Immature natural killer cell (primary cell): ENCODE measurements at places on chromosomes 3 and 15.

DNA sequence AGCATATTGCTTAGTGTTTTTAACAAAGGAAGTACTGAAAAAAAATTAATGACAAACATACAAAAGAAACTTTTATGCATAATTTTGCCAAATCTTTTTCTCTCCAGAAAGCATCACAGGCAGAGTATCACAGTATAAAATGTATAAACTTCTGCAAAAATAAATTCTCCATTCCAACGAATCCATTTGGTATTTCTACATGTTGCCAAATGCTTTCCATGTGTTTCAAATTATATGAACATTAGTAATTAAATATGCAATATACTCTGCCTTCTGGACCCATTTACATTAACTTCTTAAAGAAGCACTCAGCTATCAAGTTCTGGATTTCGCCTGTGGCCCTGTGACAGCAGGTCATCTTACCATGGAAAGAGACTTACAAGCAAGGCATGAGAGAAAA, 189.1 kb upstream of the ALCAM start:
- no peaks in the 10 kb centered on the region for H3K4me1 ChIP-seq
- no peak overlapping the region for H3K4me3 ChIP-seq
- no peak for DNase-seq

DNA sequence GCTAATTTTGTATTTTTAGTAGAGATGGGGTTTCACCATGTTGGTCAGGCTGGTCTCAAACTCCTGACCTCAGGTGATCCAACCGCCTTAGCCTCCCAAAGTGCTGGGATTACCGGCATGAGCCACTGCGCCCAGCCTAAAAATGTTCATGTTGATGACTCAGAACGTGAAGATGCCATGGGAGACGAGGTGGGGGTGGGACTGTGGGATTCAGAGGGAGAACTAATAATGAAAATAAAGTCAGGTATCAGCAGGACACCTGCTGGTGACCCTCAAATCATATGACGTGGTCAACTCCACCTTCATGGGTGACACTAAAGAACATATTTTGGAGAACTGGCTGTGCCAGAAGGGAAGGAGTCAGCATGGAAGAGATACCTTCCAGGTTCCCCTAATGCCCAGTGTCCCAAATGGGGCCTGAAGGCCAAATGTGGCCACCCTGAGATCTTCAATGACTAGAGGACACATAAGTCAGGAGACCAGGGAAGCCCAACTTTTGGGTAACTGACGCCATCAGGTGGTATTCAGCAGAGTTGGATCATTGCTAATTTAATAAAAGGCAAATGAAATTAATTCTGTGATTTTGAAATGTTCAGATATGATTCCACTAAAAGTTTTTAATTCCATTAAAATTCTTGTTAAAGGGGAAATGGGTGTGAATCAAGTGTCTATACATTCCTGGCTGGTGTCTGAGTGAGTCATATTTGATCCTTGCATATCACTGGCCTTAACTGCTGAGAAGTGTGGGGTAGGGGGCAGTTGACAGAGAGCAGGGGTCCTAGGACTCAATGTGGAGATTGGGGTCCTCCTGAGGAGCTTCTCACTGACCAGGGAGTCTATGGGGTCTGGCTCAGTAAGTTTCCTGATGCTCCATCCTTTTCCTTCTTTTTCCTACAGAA, 88.6 kb upstream of the GSK3B start:
- H3K27me3 ChIP-seq, result peaks cover 3% of the 10 kb centered on the region
- no peak overlapping the region for H3K4me3 ChIP-seq
- DNase-seq, result peak; percentile 2
- H3K36me3 ChIP-seq, result no peaks in the 10 kb centered on the region

DNA sequence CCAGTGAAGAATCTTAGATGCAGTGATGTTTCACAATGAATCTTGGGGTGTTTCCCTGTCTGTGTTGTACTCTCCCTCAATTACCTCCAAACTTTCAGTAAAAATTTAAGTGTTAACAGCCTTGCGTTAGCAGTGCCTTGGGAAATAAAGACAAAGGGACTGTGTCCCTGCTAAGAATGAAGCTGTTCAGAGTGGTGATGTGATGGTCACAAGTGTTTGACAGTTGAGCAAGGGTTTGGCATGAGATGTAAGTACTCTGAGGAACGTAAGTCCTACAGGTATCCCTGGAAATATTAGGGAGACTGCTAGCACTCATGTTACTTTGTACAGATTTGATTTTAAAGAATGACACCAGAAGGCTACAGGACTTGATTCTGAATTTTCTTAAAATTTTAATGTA, 304.3 kb upstream of the DPH6 start:
- H3K4me3 ChIP-seq, result no peak overlapping the region
- H3K36me3 ChIP-seq, result no peaks in the 10 kb centered on the region
- DNase-seq, result no peak
- H3K27ac ChIP-seq, result no peak overlapping the region

DNA sequence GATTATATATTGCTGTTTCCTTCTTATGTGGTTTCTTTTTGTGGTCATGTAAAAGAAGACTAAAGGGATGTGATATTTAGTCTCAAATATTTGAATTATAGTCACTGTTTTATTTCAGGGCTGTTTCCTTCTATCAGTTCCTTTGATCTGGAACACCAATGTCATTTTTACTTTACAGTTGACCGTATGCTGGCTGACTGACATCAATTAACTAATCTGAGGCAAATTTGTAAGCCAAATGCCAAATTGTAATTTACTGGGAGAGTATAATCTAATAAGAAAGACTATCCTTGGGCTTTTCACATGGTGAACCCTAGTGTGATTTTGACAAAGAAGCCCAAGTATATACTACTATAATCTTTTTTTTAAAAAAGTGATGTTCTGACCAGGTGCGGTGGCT, 87.6 kb downstream of the TMEM108 start:
- H3K36me3 ChIP-seq, result no peaks in the 10 kb centered on the region
- H3K27me3 ChIP-seq, result no peaks in the 10 kb centered on the region
- H3K4me3 ChIP-seq, result no peak overlapping the region
- no peak for DNase-seq
- no peaks in the 10 kb centered on the region for H3K4me1 ChIP-seq

GRCh38 chr3:127461286-127461910, 129.1 kb downstream of the TPRA1 start:
- no peak for DNase-seq
- H3K36me3 ChIP-seq, result no peaks in the 10 kb centered on the region
- peaks cover under 1% of the 10 kb centered on the region for H3K4me1 ChIP-seq
- no peak overlapping the region for H3K27ac ChIP-seq

- H3K36me3 ChIP-seq, result no peaks in the 10 kb centered on the region
- DNase-seq, result peak; percentile 4
- H3K27me3 ChIP-seq, result no peaks in the 10 kb centered on the region
- H3K4me1 ChIP-seq, result peaks cover 44% of the 10 kb centered on the region
Measured at GRCh38 chr15:54519577-54519976, 541.3 kb downstream of the UNC13C start.
